ENCODE measurements at places on chromosomes 3 and 15.

DNA sequence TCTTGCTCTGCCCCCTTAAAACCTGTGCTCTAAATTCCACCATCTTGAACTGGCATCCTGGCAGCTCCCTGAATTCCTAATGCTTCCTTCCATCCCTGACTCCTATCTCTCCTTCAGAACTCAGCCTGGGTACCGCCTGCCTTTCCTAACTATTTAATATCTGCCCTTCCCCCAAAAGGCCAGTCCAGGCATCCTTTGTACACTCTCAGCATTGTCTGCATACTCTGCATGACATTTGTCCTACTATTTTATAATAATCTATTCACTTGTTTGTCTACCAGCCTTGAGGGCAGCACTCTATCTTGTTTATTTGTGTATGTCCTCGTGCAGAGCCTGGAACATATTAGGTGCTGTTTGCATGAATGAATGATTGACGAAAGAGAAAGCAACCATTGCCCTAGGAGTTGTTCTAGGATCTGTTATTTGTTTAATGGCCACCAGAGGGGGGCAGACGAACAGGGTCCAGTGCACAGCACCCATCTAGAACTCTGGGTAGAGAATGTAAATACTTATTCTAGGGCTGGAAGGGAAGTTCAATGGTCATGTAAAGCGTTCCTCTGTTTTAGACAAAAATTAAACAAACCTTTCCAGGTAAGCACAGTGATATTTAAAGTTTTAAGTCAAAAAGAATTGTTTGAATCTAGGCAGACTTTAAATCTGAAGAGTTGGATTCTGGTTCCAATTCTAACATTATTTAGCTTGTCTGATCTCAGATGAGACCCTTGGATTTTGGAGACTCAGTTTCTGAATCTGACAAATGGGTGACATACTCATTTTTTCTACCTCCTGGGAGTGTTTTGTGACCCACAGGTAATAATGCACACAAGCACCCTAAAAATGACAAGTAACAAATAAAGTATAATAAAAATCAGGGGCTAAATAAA is 125.8 kb upstream of the GALNT15 start:
- DNase-seq: no peak

GRCh38 chr3:192831111-192831644 is 86.5 kb downstream of the MB21D2 start:
- no peak for DNase-seq

GRCh38 chr15:67068710-67069400 is 3.5 kb downstream of the SMAD3 start:
- no peak for DNase-seq

DNA sequence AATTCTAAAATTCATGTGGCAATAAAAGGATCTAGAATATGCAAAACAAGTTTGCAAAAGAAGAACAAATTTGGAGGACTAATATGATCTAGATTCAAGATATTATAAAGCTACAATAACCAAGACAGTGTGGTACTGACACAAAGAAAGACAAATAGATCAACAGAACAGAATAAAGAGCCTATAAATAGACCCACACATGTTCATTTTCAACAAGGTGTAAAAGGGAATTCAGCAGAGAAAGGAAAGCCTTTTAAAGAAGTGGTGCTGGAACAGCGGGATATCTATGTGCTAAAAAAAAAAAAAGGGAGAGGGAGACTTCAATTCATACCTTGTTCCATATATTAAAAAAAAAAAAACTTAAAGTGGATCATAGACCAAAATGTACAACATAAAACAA is 149.0 kb downstream of the WDR76 start:
- no peak for DNase-seq

- no peak for DNase-seq
Measured at GRCh38 chr3:190864002-190864401, 1.5 kb upstream of the GMNC start.

- no peak for DNase-seq
Measured at GRCh38 chr3:8596321-8597218, 48.0 kb downstream of the SSUH2 start.

- no peak for DNase-seq
Measured at GRCh38 chr15:61879219-61879618, 181.0 kb downstream of the VPS13C start.

DNA sequence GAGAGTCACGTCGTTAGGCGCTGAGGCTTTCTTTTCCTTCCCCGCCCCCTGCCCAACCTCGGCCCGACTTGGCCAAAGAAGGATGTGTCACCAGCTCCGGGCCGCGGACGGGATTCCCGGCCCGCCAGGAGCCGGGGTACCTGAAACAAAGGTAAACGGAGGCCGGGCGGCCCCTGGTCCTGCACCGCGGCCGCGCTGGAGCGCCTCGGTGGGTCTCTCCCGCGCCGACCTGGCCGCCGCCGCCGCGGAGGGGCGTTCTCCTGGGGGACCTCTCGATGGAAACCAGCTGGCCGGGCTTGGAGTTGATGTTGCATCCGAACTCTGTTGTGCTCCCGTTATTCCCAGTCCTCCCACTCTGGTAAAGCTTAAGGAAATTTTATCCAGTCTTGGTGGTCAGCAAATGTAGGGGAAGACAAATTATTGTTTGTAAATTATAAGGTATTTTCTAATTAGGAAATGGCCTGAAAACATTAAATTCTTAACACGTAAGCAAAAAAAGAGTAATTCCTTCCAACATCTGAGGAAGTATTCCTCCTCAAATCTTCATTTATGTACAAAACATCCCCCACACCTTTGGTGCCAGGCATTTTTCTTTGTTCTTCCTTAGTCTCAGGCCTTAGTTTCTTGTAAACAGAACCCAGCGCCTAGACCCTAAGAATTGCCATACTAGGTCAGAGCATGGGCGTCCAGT is 888 bp downstream of the PPP2R3A start:
- peak; percentile 20 for DNase-seq

- no peak for DNase-seq
Measured at GRCh38 chr3:184716622-184717398, 4.9 kb upstream of the MAGEF1 start.

GRCh38 chr3:72245183-72245811 is 460.3 kb upstream of the PROK2 start:
- DNase-seq: peak; percentile 50

DNA sequence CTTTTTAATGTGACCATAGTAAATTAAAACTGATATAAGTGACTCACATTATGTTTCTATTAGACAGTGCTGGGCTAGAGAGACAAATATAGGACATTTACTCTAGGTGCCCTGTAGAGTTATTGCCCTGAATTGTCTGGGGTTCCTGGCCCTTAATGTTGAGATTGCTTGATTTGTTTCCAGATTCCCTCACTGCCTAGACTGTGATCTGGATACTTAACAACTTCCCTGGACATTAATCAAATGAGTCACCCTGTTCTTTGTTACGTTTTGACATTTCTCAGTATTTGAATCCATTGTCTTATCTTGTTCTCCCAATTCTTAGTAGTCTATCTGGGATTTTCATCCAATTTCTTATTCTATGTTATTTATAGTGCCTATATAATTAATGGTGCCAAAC is 65.8 kb downstream of the DTWD1 start:
- no peak for DNase-seq

- no peak for DNase-seq
Measured at GRCh38 chr15:36409819-36410218, 169.6 kb upstream of the CDIN1 start.

GRCh38 chr3:177680472-177680821 is 483.2 kb upstream of the TBL1XR1 start:
- DNase-seq: no peak

GRCh38 chr3:125050488-125051090 is 5.2 kb downstream of the HEG1 start:
- DNase-seq: no peak

- DNase-seq: no peak
Measured at GRCh38 chr3:137612291-137612690, 151.8 kb upstream of the SOX14 start.

GRCh38 chr3:38247366-38248035 is 18.1 kb upstream of the SLC22A13 start:
- no peak for DNase-seq

GRCh38 chr15:49361370-49361769 is 61.7 kb upstream of the FGF7 start:
- no peak for DNase-seq

GRCh38 chr3:46252980-46253379 is 10.7 kb downstream of the CCR3 start:
- DNase-seq: no peak

GRCh38 chr3:152853196-152853595 is 18.3 kb downstream of the P2RY1 start:
- no peak for DNase-seq

All from NCI-H2171 (cell line).